SK-N-MC (cell line): ENCODE measurements at places on chromosomes 7 and 10.

- no peak for DNase-seq
Measured at GRCh38 chr7:93178213-93178612, 30.0 kb upstream of the SAMD9L start.

DNA sequence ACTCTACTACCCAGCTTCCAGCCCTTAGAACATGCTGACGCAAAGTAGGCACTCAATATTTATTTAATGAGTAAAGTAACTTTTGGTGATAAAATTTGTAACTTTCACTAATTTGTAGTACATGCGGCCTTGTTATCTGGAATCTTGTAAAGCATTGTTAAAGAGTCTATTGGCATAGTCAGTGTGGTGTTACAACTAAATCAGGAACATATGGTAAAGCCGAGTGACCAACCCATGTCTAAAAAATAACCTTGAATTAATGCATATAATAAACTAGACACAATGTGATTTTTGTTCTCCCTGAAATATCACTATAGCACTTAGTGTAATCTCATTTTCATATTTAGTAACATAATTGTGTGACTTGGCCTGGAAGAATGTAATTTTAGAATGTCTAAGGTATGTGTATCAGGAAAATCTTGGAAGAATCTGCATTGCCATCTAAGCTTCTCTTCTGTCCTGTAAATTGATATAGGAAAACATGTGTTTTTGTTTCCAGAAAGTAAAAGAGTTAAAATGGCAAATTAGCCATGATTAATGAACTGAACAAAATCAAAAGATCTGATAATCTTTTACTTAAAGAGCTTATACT lies 256.7 kb upstream of the GNAI1 start:
- no peak for DNase-seq

GRCh38 chr7:44603193-44603592 lies 3.2 kb upstream of the OGDH start:
- no peak for DNase-seq

DNA sequence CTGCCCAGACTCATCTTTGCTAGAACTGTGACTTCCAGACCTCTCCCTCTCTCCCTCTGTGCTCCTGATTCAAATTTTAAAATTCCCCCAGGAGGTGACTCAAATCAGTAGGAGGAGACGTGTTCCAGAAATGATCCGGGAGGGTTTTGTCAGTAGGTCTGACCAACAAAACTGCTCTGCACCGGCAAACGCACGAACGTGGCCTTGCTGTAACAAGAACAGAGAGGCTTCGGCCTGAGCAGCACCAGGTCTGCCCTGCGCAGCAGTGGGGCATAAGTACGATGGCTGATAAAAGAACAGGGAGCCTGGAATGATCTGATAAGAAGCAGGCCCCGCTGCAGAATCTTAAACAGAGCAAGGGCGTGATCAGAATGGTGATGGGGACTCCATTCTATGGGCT lies 152.7 kb upstream of the AUTS2 start:
- DNase-seq, result no peak

DNA sequence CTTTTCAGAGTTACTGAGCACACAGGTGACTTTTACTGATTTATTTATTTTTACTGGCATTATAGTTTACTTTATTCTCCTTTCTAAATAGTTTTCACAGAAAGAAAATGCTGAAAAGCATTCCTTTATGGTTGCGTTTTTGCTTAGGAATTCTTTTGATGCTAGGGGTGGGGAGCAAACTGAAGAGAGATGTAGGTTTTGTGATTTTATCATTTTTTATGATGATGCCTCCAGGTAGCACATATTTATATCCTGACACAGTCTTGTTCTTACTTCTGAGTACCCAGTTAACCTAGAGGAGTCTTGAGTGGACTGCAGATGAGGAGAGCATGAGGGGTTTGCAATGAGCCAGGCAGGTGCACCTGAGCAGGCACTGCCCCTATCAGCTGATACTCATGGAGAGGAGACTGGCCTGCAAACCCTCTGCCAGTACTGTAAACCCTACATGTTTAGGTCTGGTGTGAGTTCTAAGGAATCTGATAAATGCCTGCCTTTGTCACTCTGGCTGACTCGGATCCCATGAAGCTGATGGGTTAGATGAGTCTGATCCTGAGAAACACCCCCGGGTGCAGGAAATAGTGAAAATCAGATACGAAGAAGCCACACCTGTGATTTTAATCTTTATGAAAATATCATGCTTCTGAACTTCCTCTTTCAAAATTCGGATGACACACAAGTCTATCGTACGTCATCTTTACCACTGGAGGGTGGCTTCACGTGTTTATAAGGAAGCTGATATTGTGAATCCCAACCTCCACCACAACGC lies 302.9 kb downstream of the WDR37 start:
- DNase-seq, result no peak

- no peak for DNase-seq
Measured at GRCh38 chr7:80870813-80871212, 48.0 kb downstream of the SEMA3C start.

- no peak for DNase-seq
Measured at GRCh38 chr7:36874041-36874440, 149.7 kb upstream of the AOAH start.

- no peak for DNase-seq
Measured at GRCh38 chr7:99825873-99826272, 1.9 kb upstream of the CYP3A43 start.

DNA sequence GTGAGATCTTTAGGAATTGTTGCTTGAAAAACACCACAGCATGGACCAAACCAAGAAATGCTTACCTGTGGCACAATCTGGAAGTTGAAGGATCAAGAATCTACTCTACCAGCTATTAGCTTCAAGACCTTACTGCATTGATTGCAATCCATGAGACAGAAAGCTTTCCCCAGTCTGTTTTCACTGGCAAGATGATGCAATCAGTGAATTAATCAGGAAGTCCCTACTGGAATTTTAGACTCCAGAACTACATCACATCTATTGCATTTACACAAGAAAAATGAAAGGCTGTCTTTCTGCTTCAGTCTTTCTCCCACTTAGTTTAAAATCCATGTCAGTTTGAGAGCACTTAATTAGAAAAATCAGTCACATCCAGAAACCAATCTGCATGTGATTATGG lies 191.7 kb downstream of the TFEC start:
- DNase-seq, result peak; percentile 61

- DNase-seq, result no peak
Measured at GRCh38 chr7:28581351-28581750, 169.0 kb downstream of the CREB5 start.

DNA sequence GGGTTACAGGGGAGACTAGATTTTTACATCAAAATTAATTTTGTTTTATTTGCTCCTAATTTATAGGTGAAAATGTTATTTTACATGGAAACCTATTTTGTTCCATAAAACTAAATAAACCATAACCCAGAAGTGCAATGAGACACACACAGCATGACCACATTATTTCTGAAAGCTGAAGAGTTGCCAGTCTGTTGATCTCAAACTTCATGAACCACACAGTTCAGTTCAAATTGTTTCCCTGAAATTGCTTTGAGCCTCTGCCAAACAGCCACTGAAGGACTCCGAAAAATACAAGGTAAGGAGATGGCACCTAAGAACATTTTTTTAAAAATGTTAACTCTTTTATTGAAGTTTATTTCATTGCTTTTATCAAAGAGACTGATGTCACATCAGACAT lies 25.0 kb upstream of the ITGB8 start:
- no peak for DNase-seq

DNA sequence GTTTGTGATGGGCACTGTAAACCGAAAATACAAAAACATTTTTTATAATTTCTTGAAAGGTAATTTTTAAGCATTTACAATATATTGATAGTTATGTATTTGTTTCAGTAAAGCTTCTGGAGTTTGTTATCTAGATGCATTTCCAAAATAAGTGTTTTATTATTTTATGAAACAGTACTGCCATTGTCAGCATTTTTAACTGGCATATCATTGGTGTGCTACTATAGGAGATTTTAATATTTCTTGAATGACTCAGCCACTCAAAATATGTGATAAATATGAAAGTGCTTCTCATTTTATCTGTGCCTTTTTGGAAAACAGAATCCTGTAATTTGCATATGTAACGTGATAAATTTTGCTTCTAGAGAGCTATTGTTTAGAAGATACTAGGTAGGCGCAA lies 97.9 kb downstream of the ANKIB1 start:
- DNase-seq, result no peak
